Activated CD4-positive, alpha-beta T cell treated with anti-CD3 and anti-CD28 coated beads for 36 hours (primary cell): ENCODE measurements at places on chromosomes 5 and 9. TPM values are rescaled to one million over a fixed set of nuclear protein-coding genes. Genes with fewer than 3 reads are reported as not detected.

TXNDC8 gene
- not detected for total RNA-seq

IFNE gene
- total RNA-seq = not detected

TNFSF8 gene
- 42.3 TPM for total RNA-seq

IL3 gene
- total RNA-seq = 11.6 TPM

C9orf50 gene
- not detected for total RNA-seq

PTPRD gene
- total RNA-seq = not detected

SHC3 gene
- not detected for total RNA-seq

NR2F1-AS1 gene
- not detected for total RNA-seq

SHOC1 gene
- total RNA-seq = not detected

DNA sequence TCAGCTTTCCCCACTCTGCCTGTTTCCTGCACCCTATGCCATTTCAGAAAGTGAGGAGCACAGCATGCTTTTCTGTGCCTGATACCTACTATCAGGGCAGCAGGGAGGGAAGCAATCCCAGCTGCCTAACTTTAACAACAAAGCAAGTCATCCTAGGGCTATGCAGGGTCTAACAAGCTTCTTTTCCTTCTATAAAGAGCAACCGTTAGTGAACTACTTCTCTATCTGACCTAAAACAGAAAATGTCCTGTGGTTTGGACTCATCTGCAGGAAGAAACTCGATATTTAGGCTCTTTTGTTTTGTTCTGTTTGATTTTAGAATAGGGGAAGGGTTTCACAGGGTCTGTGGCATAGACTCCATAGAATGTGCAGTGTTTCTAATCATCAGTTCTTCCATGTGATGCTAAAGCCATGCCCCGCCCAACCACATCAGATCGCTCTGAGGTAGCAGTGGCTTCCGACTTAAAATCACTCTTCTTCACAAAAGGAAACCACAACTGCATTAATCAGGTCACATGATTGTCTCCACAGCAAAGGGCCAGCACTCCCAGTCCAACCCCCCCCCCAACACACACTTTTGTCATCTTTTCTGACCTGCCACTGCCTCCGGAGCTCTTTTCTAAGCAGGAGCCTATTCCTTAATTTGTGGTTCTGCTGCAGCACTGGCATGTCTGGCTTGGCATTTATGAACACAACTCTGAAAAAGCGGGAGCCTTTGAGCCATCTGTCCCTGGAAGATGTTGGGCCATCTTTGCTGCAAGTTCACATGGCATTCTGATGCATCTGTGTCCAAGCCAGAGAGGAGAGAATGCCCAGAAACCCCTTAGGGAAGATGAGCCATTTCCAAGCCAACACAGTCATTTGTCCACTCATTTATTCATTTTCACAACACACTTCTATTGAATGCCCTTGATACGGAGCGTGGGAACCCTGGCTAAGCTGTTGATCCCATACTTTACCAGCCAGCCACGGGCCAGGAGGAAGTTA, 71.6 kb downstream of the CFAP90 start:
- peak; percentile 14 for DNase-seq

- no peak for DNase-seq
These were observed 46.6 kb downstream of the ANGPTL2 start for GRCh38 chr9:127075624-127076372.

DNA sequence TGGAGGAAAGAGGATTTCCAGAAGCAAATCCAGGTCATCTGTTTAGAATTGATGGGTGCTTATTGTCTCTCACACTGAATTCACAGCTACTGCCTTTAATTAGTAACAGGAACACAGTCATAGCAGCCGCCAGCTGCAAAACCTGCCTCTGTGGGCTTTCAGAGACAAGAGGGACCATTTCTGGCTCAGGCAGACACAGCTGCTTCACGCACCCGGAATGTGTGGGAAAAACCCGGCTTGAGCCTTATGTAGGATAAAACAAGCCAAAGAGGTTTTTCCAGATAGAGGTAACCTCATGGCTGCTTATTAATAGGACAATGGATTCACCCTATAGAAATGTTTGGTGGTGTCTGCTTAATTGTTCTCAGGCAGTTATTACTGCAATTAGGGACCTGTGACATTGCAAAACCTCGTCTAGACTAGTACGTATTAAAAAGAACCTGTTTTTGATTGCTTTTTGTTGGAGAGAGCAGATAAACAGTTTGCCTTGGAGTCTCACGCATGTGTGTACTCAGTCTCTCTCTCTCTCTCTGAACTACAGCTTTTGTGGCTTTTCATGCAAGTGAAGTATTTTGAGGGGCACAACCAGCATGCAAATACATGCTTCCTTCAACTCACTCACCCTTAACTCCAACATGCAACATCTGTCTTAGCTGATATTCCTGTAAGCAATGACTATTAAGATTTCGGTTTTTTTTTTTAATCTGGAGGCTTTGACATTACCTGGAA, 302.7 kb downstream of the PLK2 start:
- DNase-seq = no peak

GRCh38 chr5:131814990-131815389, 18.2 kb upstream of the FNIP1 start:
- no peak for DNase-seq

DNA sequence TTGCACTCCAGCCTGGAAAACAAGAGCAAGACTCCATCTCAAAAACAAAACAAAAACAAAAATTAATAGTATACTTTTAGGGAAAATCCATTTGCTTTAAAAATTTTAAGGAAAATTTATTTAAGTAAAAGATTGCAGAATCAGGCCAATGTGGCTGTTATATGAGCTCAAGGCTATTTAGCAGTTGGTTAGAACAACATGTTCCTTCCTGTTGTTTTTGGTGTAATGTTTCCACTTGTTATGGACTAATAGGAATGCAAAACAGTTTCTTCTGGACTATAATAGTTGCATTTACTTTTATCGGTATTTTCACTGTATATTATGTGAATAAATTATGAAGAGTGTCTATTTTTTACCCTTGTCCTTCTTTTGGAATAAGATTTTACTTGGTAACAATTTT, 3.0 kb upstream of the CDC42SE2 start:
- no peak for DNase-seq

GRCh38 chr9:2876726-2877125, 32.8 kb upstream of the PUM3 start:
- DNase-seq = no peak

DNA sequence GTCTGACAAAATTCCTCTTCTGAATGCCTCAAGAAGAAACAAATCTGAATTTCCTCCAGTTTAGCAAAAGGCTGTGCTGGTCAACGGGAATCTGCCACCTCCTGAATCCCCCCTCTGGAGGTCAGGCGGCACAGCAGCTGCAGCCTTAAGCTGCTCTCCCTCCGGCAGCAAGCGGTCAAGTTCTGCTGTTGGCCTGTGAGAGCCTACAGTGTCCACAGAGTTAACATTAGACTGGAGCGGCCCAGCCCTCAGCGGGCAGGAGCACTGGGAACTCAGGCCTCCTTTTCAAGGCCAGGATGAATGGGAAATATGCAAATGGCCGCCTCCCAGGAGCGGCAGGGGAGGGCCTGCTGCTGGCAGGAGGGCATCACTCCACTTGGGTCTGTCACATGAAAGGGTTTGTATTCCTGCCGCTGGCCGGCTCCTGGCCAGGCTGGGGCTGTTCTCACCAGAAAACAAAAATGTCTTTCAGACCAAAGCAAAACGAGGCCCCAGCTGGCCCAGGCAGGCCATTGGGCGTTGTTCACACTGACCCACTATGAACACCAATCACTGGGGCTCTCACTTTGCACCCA, 8.2 kb downstream of the ACSL6 start:
- no peak for DNase-seq

- DNase-seq = no peak
These were observed 115.9 kb upstream of the FCN2 start for GRCh38 chr9:134764473-134765269.

DNA sequence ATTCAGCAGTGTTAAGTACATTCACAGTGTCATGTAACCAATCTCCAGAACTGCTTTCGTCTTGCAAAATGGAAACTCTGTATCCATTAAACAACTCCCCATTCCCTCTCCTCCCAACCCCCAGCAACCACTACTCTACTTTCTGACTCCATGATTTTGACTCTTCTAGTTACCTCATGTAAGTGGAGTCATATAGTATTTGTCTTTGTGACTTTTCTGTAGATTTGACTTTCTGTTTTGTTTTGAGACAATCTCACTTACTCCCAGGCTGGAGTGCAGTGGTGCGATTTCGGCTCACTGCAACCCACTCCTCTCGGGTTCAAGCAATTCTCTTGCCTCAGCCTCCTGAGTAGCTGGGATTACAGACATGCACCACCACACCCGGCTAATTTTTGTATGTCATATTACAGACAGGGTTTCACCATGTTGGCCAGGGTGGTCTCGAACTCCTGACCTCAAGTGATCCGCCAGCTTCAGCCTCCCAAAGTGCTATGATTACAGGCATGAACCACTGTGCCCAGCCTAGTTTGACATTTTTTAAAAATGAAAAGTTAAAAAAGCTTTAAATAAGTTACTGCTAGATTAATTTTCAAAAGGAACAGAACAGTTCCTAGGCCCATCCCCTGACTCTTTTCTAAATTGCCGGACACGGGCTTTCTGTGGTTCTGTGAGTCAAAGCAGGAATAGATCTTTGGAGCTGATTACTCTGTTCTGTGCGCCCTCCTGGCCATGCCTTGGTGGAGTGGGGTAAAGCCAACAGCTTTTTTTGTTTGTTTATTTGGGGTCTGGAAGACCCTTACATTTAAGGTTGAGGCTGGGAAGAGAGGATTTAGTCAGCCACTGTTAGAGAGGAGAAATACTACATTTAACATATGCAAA, 59.3 kb downstream of the RALGPS1 start:
- no peak for DNase-seq

- no peak for DNase-seq
These were observed 37.5 kb upstream of the DMRT1 start for GRCh38 chr9:804026-804425.

DNA sequence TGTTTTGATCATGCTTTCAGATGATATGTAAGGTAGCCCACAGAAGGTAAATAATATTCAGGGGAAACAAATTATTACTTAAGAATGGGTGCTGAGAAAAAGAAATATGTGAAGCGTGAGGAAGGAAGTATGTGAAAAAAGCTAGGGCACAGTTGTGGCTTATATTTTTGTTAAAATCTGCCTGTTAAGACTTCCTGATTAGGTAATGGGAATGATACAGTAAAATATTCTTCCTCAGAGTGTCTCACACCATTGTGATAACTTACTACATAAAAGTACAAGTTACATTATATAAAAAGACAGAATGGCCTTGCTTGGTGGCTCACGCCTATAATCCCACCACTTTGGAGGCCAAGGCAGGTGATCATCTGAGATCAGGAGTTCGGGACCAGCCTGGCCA, 18.7 kb upstream of the PARP8 start:
- no peak for DNase-seq

- DNase-seq = no peak
These were observed 29.2 kb downstream of the NSUN2 start for GRCh38 chr5:6603643-6604042.

GRCh38 chr5:24222876-24223275, 421.9 kb downstream of the CDH10 start:
- no peak for DNase-seq

- DNase-seq = no peak
These were observed 104.6 kb downstream of the GLIS3 start for GRCh38 chr9:4195285-4195684.

- no peak for DNase-seq
These were observed 65.2 kb upstream of the RNF130 start for GRCh38 chr5:180136630-180137381.

- peak; percentile 33 for DNase-seq
These were observed 18.7 kb downstream of the HSD17B4 start for GRCh38 chr5:119470851-119471451.
